ENCODE measurements at places on chromosomes 7 and 10. TPM values are rescaled to one million over a fixed set of nuclear protein-coding genes. Genes with fewer than 3 reads are reported as not detected.

The FAM241B gene
- total RNA-seq, result 3.5 TPM

The SNX10 gene
- 0.96 TPM for total RNA-seq

DNA sequence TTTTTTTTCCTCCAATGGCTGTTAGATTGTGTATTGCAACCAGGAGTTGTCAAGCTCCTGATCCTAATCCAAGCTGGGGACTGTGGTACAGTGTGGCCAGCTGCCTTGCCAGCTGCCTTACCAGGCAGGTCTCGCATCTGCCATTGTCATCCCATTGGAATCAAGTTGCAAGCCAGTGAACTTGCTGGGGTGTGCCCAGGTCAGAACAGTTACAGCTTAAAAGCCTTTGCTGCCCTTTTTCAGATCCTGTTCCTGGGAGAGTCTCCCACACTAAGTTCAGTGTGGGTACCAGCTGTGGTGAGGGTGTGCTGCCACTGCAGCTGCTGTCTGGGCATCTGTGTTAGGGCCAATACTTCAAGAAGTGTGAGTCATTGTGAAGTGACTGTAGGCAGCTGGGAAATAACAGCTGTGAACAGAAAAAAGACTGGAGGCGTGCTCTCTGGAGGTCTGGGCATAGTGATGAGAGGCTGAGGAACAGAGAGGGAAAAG, 72.8 kb downstream of the CCNY start:
- H3K27ac ChIP-seq, result no peak overlapping the region
- H3K27me3 ChIP-seq, result no peaks in the 10 kb centered on the region
- H3K36me3 ChIP-seq, result no peaks in the 10 kb centered on the region
- DNase-seq, result no peak
- H3K4me3 ChIP-seq, result no peak overlapping the region

DNA sequence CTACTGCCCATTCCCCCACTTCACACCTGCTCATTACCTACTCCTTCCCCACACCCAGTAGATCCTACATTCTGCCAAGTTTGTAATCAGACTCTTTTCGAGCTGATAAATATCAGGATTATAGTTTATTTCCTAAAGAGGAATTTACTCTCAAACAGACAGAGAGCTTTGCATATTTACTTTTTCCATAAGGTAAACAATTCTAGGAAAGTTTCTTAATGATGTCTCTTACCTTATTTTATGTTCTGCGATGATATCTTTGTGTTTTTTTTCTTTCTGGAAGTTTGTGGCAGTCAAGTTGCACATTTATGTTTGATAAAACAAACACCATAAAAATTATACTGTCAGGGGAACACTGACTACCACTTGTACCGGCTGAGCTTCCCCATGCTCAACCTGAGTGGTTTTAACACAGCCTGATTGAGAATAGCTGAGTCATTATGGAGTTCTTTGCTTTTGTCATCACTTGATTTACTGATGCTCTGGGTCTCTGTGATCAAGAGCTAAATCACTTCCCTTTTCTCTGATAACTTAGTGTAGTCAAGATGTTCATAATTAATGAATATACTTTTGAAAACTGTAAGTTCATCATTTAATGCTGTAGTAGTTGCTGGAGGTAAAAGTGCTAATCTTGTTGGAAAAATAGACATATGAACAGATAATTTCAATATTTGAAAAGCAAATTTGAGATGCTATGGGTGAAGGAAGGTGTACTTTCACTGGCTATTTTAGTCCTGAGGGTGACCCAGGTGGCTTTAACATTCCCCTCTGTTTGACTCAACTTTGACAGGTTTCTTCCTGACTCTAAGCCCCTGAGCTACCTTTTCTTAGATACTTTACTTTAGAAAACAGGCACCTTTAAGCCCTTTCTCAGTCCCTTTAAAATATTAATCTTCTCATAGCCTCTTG, 1034.5 kb upstream of the LRRTM3 start:
- DNase-seq, result no peak
- no peaks in the 10 kb centered on the region for H3K36me3 ChIP-seq
- no peak overlapping the region for H3K4me3 ChIP-seq
- no peaks in the 10 kb centered on the region for H3K27me3 ChIP-seq
- H3K27ac ChIP-seq, result no peak overlapping the region

GRCh38 chr10:112376396-112376790, 2.5 kb downstream of the ACSL5 start:
- H3K4me1 ChIP-seq, result peaks cover 20% of the 10 kb centered on the region
- peak overlapping the region; percentile 21 for H3K4me3 ChIP-seq
- peak overlapping the region; percentile 66 for H3K27ac ChIP-seq
- H3K27me3 ChIP-seq, result no peaks in the 10 kb centered on the region

All from right atrium auricular region (tissue), 2 donors.